T-helper 9 cell (primary cell): ENCODE measurements at places on chromosomes 6 and 20.

DNA sequence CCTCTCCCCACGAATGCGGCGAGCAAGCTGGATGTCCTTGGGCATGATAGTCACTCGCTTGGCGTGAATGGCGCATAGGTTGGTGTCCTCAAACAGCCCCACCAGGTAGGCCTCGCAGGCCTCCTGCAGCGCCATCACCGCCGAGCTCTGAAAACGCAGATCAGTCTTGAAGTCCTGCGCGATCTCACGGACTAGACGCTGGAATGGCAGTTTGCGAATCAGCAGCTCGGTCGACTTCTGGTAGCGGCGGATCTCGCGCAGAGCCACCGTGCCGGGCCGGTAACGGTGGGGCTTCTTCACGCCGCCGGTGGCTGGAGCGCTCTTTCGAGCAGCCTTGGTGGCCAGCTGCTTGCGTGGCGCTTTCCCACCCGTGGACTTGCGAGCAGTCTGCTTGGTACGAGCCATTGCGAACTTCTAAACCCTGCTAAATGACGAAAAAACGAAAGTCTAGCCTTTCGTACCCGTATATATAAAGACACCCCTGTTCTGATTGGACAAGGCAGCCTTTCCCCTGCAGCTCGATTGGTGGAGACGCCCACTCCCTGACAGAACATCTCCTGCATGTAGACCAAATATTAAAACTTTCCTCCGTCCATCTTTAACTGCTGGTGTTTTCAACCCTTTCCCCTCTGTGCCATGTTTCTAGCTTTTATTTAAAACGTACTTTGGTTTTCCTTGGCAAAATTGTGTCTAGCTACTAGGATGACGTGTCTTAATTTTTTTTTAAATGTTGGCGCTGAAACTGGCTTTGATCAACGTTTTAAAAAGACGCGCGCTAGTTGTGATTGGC lies 109.8 kb downstream of the HFE start:
- DNase-seq, result peak; percentile 61

DNA sequence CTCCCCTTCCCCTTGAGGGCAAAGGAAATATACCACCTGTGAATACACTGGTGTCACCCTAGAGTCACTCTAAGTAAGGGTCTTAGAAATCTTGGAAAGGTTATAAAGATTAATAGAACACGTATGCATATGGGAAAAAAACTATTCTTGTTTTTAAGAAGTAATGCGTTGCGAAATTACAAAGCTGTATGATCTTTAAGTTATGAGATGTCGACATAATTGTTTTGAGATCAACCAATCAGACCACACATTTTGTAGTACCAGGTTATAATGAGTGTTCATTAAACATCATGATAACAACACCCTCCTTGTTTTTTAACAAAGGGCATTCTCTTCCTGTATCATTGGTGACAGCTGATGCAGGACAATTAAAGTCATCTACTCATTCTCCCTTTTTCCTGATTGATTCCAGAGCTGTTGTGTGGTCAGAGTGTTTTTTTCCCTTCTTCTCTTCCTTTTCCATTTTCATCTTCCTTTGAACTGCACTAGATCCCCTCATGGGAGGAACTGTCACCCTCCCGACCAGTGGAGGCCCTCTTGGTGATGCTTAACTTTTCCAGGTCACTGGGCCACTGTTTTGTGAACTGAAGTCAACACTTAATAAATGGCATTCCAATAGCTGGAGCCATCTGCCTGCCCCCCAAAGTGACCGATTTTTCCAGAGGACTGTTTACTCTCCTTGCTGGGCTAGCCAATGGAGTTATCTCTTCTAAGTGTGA lies 37.0 kb downstream of the PRDM1 start:
- DNase-seq, result no peak

DNA sequence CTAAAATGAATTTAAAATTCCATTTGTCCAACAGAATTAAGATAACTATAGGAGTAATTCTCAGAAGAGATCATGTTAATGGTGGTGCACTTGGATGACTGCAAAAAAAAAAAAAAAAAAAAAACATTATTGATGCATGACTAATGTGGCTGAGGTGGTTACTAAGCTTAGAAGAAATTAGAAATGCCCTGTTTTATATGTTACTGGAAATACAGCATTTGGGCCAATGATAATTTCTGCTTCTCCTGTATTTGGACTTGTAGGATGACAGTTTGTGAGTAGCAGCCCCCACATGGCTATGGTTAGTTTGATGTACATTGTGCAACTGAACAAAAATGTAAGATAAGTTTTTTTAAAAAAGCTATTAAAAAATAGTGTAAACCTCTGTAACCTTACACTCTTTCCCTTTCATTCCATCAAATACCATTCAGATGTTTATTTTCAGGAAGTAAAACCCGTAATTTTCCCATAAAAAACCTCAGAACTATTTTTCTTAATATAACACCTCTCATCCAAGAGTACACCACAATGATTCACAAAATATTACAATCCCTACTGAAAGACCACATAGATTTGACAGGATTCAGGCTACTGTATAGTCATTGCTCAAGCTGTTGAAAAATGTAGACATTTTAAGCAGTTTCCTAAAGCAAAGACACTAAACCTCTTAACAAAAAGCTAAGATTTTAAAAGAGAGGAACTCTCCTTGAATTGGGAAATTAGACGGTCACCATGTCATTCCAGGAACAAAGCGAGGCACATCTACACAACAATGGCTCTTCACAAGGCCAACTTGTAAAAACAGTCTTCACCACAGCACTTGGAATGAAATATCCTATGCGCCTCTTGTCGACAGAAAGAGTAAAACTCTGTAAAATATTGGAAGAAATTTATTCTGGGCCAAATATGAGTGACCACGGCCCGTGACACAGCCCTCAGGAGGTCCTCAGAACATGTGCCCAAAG lies 83.0 kb downstream of the WDR27 start:
- DNase-seq, result no peak

DNA sequence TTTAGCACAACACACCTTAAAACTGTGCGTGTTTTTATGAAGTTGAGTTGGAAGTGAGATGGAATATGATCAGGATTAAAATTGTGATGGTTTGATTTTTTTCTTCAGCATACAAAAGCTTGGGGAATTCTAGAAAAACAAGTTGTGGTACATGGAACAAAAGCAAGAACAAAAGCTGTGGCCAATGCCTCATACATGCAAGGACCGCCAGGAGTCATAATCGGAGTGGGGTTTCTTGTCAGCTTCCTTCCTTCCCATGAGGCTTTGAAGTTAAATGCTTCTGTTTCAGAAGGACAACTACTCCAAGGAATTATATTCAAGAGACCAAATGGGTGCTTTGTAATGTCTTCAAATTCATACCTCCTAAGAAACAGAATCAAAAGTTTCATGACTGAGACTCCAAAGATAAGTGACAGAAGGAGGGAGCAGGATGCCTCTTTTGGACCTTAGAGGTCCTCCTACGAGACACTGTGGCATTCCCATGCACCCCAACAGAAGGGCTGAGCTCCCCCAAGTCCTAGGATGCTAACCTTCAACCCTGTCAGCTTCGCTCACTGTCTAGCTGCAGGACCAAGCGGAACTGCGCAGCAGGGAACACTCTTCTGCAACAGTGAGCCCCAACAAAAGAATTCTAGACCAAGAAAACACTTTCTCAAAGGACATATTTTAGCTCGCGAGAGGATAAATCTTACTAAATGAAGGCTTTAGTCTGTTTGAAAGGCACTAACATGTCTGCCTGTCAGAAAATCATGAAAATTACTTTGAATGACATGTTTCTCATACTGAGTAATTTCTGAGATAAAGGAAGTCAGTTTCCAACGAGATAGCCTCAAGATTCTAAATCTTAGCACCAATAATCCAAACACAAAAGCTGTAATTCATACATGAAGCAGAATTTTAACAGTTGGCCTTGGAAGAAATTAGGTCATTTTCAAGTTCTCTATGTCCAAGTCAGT lies 108.5 kb upstream of the NHSL1 start:
- no peak for DNase-seq

DNA sequence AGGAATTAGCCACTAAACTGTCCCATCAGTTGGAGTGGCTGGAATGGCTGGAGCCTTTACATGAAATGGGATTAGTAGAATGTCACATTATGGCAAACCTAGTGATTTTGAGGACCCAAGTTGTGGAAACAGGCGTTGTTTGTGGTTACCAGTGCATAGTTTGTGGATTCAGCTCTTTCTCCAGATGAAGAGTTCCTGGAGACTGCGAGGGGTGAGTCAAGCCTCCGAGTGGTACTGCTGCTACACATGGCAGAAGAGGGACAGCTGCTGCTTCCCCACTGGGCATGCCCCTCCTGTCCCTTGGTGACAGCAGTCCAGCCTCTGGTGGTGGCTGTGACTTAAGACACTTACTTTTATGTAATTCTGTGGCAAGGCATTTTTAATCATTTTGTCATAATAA lies 94.2 kb upstream of the SCP2D1 start:
- no peak for DNase-seq

DNA sequence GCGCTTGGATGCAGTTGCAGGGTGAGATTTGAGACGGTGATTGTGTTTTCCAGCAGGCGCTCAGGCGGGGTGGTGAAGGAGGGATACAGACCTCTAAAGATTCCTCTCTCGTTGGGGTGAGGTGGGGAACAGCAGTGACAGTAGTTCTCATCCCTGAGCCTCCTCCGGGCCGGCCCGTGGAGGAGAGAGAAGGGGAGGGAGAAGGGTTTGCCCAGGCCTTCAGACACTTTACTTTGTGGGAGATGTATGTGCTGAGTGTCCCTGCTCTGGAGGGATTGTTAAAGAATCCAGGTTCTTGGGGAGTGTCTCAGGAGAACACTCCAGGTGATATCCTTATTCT lies 41.0 kb downstream of the PSMB9 start:
- no peak for DNase-seq

DNA sequence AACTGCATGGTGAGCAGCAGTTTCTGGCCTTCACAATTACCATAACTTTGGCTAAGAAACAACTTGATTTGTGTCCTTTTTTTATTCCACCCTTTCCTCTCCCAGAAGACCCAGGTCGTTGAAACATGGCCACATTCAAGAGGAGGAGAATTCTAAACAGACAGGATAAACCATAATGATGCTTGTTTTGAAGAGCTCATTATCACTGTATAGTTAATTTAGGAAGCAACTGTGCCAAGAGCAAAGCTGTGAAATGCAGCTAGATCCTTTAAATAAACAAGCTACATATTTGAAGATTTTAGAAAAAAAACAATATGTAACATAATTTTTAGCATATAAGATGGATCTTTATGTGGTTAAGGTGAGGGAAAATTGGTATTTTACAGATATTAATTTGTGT lies 104.5 kb downstream of the KLHL32 start:
- DNase-seq, result no peak

GRCh38 chr6:100126790-100127484 lies 132.9 kb upstream of the MCHR2 start:
- DNase-seq, result no peak

DNA sequence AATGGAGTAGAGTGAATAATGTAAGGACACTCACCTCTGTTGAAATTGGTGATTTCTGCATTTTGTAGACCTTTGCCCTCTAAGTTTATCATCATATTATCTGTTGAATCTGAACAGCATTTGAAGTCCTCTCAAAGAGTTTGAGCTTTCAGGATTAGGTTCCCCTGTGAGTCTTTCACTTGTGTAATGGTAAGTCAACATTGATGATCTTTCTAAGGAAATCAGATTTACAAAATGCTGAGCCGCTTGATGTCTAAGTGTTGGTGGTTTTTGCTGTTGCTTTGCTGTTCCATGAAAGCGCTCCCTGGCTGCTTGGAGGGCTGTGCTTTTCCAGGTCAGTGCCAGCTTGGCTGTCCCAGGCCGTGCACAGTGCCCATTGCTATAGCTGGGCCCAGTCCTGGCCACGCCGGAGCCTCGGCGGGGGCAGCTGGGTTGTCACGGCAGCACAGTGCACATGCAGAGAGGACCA lies 33.8 kb upstream of the KIF25 start:
- no peak for DNase-seq

- no peak for DNase-seq
These were observed 13.8 kb downstream of the TFAP2A start for GRCh38 chr6:10401004-10401536.

DNA sequence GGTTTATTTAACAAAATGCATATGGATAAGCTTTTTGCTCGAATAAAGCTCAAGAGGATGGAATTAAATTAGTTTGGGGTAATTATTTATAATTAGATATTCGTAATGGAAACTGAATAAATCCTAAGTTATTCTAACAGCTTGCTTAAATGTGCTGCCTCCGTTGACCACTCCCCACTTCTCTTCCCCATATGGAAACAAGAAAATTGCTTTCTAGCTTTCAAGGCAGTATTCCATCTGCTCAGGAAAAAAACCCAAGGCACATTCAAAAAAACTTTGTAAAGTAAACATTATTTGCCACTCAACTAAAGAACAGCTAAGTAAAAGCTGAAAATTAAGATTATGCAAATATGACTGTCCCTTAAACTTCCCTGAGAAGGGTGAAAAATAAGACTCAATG lies 369.2 kb downstream of the HAO1 start:
- no peak for DNase-seq

DNA sequence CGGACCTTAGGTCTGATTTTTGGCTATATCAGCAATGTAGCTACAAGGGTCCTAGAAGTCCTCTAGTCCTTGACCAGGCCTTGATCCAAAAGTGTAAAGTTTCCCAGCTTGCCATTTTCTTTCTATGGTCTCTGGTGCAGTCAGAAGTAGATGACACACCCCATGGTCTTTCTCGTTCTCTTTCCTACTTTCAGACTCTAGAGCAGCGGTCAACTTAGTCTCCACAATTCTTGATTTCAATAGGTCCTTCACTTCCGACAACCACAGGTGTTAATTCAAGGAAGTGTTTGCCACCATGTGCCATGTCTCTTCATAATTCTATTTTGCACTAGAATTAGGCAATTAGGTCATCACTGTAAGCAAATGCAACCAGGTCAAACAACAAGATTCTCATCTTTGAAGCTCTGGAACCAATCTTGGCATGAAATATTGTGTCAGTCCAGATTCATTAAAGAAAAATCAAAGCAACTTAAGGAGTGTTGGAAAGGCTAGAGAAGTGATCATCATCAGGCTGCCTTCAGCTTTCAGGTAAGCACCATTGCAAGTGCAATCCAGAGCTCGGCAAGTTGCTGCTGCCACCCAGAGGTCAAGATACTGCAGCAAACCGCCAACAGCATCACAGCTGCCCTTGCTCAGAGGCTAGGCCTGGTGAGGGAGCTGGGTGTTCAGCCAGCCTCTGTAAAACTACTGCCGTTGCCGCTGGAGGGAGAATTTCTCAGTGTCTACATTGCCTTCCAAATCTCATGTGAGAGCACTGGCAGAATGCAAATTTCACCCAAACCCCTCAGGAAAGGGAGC lies 5.6 kb upstream of the SYNE1 start:
- no peak for DNase-seq

DNA sequence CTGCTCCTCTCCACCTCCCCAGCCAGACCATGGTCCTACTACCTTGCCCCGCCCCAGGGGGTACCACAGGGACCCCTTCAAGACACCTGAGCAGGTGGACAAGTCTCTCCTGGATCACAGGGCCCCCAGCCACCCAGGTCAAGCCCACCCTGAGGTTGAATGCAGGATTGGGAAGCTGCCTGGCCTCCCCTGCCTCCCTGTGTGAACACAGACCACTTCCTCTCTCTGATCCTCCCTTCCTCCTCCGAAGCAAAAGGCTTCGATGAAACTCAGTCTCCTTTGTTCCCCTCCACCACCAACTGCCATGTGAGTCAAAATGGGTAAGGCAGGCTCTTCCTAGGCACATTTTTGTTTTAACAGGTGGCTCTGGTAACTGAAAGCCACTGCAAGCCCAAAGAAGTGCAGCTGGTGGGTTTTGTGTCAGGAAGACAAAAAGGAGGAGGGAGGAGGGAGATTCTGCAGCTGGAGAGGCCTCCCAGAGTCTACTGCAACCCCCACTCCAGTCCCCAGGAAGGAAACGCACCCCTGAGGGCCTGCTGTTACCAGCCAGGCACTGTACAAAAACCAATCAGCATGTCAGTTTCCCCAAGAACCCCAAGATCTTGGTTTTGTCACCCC lies 5.4 kb downstream of the ADA start:
- no peak for DNase-seq

- no peak for DNase-seq
These were observed 87.3 kb downstream of the PLCB1 start for GRCh38 chr20:8219403-8219802.
